ENCODE measurements at places on chromosomes 3 and 15.
A peak's percentile ranks its signal among the peaks of the same experiment; 100 is the strongest.

DNA sequence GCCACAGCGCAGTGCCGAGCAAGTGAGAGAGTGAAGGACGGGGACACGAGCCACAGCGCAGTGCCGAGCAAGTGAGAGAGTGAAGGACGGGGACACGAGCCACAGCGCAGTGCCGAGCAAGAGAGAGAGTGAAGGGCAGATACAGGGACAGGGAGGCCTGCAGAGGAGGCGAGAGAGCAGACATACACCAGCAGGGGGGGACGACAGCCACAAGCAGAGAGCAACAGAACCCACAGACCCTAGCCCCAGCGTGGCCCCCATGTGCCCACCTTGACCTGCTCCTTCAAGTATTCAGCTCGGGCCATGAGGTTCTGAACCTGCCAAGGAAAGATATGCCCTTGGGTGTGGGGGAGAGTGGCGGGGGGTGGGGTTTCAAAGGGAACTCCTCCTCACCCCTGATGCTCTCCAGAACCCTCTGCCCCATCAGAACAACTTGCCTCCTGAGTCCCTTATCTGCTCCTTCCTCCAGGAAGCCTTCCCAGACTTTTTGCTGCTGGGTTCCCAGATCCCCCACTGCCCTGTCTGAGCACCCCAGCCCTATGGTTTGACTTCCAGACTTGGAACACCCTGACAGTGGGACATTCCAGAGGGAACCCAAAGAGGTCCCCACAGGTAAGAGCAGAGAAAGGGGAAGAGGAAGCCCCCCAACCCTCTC lies 5.3 kb downstream of the ULK3 start:
- no peak for DNase-seq

GRCh38 chr15:69757186-69757585 lies 304.6 kb downstream of the RPLP1 start:
- DNase-seq: no peak

GRCh38 chr3:134320749-134321148 lies 53.5 kb downstream of the AMOTL2 start:
- DNase-seq: no peak

- DNase-seq: no peak
Observed at GRCh38 chr3:69378112-69378802, 7.6 kb downstream of the FRMD4B start.

- peak; percentile 91 for DNase-seq
Observed at GRCh38 chr3:39141171-39141995, 12.0 kb downstream of the CSRNP1 start.

- no peak for DNase-seq
Observed at GRCh38 chr3:88810455-88810854, 297.0 kb upstream of the EPHA3 start.

DNA sequence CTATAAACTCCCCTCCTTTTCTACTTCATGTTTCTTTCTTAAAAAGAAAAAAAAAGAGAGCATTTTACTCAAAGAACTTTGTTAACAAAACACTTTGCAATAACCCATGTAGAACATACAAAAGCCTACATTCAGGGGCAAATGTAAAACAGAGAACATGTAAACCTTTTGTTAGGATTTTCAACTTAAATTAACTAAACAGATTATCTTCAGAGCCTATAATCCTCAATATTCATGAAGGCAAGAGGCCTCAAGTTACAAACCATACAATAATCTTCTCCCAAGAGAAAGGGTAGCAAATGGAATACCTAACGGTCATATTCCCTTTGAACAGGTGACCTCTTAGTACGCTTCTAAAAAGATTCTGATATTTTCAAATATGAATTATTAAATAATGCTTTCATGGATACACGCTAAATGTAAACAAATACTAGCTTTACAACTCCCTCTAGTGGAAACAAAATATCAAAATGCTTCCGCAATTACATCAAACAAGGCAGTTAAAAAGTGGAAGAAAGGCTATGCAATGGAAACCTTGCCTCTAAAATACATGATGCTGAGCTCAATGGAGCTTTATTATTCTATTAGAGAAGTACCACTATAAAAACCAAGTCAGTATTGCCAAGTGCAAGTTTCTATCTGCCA lies 9.9 kb downstream of the CEP152 start:
- no peak for DNase-seq

DNA sequence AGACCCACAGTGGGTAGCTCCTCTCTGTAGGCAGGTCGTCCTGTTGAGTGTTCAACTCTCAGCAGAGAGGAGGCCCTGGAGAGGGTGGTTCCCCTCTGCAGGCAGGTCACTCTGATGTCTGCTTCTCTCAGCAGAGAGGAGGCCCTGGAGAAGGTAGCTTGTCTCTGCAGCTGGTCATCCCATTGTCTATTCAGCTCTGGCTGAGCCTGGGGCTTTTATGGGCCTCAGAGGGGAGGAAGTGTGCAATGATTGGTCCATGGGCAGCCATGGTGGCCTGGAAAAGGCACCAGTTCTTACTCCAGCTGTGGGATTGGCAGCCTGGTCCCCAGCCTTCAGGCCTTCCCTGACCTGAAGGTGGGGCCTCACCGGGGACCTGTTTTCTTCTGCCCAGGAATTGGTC lies 52.9 kb downstream of the PPCDC start:
- DNase-seq: no peak

- DNase-seq: no peak
Observed at GRCh38 chr3:13939206-13939605, 59.3 kb upstream of the WNT7A start.

- DNase-seq: no peak
Observed at GRCh38 chr3:48697952-48698351, 12.2 kb upstream of the NCKIPSD start.

GRCh38 chr15:58063614-58064013 lies 1.9 kb downstream of the ALDH1A2 start:
- no peak for DNase-seq

GRCh38 chr15:26941489-26941888 lies 29.5 kb upstream of the GABRG3 start:
- DNase-seq: no peak

- no peak for DNase-seq
Observed at GRCh38 chr15:67148196-67148701, 82.8 kb downstream of the SMAD3 start.

- no peak for DNase-seq
Observed at GRCh38 chr15:69400850-69401249, 13.3 kb upstream of the KIF23 start.

DNA sequence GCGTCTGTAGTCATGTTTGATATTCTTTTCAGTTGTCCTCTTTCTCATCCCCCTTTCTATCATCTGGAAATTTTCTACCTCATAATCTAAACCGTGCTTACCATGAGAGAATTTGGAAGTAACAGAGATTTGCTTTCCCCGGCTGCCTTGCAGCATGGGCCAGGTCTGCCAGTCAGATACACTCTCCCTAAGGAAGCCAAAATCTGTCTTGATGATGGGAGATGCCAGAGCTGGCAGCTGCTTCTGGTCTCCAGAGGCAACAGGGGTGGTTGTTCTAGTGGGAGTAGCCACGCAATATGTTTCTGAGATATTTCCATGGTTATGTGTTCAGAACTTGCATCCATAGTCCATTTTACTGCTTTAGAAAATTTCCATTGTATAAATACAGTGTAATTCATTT lies 218.9 kb upstream of the RORA start:
- DNase-seq: no peak

DNA sequence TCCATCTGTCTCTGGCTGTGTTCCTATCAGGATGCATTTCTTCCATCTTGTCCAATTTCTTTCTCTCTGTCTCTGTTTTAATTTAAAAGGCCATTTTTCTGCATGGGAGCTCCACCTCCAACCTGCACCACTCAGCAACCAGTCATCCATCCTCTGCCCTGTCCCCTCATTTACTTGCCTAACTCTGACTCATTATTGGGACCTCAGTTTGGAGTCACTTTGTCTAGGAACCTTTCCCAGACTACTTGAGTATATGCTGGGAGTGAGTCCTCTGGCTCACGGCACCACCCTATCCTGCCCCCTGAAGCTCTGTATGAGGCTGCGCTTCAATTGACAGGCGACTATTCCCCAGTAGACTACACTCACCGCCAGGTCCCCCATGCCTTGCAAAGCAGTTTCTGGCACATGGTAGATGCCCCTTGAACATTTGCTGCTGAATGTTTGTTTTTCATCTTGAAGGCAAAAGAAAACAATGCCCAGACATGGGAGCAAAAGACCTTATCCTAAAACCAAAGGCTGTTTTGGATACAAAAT lies 513.3 kb upstream of the CFAP20DC start:
- no peak for DNase-seq

DNA sequence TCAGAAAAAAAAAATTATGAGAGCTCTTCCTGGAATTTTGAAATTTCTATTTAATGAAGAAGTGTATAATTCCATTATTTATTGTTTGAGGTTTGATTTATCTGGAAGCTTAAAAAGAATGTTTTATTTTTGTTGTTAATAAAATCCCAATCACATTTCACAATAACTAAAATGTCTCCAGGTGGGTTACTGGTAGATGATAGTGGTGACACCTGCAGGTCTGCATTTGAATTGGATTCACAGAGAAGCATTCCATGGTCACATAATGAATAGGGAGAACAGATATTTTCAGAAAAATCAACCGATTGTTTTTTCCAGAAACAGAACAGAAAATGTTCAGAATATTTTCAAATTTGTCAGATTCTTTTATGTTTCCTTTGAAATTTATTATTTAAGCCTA lies 48.3 kb downstream of the ASB7 start:
- DNase-seq: no peak

- DNase-seq: no peak
Observed at GRCh38 chr3:15289661-15290060, 42.7 kb downstream of the SH3BP5 start.

- no peak for DNase-seq
Observed at GRCh38 chr15:88838667-88839066, 35.4 kb downstream of the ACAN start.

DNA sequence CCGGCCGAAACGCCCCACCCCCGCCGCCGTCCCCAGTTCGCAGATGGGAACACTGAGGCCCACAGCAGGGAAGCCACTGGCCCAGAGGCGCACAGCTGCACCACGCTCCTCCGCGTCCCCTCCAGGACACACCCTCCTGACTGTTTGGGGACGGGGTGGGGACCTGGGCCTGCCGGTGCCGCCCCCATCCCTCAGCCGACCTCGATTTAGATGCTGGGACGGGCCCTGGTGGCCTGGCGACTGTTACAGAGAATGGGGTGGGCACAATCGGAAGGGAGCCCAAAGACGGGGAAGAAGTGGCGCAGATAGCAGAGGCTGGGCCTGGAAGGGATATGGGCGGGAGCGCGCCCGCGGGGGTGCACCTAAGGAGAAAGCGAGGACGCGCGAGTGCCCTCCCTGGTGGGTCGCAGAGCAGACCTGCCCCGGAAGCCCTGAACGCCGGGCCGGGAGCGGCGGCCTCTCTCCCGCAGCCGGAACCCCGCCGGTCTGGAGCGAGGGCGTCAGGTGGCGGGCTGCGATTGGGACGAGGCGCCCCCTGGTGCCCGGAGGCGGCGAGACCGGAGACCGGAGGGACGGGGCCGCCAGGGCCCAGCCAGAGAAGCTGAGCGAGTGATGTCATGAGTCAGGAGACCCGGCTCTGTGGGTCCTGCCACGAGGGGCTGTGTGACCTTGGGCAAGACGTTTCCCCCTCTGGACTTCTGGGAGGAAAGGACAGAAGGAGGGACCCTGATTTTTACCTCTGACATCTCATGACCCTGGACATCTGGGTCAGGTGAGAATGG lies 78.4 kb downstream of the IQSEC1 start:
- DNase-seq: peak; percentile 91

DNA sequence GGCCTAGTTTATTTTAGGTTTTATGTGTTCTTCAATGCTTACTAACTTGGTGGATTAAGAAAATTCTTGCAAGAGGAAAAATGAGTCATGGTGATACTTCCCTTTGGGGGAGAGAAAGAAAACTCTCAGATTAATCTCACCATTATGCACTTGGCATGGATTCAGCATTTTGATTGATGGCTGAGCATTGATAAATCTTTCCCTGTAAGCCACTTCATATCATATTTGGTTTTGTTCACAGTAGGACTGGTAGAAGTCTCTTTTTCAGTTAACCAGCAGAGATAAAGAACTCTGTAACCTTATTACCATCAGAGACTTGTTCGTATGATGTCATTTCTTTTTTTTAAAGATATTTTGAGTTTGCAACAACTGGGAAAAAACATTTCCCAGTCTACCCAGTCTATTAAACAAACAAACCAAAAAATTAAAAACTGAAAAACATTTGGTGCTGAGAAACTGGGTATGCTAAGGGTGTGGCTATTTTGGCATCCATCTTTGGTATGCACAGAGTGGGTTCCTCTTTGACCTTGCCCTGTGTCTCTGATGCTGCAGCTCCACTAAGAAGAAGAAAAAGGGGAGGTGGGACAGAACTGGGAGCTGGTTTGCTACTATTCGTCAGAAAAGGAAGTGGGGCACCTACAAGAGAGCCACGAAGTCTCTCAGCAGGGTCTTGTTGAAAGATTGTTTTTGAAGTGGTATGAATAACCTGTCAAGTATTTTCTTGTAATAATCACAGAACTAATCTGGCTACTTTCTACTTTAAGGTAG lies 17.2 kb downstream of the TMOD3 start:
- no peak for DNase-seq

- DNase-seq: no peak
Observed at GRCh38 chr15:80154336-80154735, 1.5 kb downstream of the FAH start.

DNA sequence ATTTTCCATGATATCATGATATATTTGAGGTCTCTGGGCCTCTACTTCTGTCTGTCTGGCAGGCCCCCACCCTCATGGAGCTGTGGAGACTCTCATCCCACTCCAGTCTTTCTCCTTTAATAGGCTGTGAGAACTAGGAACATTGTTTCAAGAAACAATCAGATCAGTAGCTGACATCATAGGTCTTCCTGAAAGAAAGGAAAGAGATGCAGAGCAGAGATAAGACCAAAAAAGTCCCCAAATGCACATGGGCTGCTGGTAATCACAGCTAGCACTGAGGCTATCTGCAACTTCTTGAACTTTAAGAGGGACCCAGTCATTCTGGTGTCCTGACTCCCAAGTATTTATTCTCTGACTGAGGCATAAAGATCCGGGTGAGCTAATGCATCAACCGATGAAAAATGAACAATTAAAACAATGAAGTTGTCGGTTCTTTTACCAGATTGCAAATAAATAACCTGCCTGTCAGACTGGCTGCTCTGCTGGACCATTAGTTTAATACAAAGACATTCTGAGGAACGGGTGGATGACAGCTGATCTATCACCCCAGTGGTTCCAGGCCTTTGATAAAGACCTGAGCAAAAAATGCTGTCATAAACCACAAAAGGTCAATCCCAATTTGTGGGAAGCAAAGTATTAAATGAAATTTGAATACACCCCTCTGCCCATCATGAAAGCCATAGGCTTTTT lies 780.8 kb upstream of the GOLIM4 start:
- DNase-seq: no peak

DNA sequence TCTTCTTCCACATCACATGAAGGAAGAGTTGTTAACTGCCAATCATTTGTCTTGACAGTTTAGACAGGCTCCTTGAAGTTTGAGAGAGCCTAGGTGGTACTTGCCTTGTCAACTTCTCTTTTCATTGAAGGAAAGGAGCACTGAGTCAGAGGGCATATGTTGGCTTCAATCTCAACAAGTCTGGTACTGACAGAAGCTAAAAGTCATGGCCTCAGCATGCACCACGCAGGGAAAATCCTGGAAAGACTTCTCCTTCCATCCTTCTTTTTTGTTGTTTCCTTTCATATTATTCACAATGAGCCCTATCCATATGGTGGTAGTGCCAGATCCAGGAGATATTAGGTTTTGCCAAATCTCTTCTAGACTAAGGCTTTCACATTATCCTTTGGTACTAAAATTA lies 1272.5 kb downstream of the ROBO1 start:
- DNase-seq: no peak
